Posterior vena cava (tissue), 2 donors: ENCODE measurements at places on chromosomes 5 and 9.
A peak's percentile ranks its signal among the peaks of the same experiment; 100 is the strongest.

GRCh38 chr9:115116421-115117284 is 1.3 kb downstream of the TNC start:
- DNase-seq: no peak

DNA sequence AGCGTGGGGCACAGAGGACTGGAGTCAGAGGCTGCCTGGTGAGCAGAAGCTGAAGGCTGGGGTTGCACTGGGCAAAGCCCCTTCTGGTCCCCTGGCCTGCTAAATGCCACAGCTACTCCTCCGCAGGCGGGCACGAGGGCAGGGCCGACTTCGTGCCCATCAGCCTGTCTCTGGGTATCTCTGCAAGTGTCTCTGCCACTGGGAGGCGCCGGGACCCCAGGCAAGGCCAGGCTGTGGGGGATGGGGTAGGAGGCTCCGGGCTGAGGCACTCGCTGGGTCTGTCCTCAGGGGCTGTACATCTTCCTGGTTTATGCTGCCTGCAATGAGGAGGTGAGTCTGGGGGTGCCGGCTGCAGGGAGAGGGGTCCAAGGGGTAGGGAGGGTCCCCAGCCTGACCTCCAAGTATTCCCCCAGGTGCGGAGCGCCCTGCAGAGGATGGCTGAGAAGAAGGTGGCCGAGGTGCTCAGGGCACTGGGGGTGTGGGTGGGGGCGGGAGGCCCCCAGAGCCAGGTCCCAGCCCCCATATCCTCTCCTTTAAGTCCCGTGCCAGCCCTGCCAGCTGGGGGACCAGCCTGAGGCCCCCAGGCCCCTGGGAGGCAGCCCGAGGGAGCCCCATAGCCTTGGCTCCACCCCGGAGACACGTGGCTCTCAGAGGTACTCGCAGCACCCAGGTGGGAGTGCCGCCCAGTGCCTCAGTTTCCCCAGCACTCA is 25.1 kb downstream of the ADGRD2 start:
- DNase-seq: no peak

DNA sequence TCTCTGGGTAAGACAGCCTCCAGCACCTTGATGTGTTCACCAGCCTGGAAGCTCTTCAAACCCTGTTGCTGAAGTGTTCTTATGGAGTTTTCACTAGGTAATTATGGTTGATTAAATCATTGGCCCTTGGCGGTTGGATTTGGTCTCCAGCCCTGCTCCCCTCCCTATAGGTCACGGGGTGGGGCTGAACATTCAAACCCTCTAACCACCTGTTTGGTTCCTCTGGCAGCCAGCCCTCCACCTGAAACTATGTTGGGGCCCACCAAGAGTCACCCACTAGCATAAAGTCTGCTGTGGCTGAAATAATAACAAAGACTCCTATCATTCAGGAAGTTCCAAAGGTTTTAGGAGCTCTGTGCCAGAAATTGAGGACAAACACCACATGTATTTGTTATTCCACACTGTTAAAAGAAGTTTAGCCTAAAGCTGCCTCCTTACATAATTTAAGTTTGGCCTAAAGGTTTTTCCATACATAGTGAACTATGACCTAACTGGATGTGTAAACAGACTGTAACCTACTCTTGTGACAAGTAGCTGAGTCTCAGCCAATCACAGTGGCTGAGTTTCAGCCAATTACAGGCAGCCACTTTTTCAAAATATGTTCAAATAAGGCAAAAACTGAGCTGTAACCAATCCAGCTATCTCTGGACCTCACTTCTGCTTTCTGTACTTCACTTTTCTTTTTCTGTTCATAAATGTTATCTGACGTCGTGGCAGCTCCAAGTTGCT is 34.8 kb downstream of the TMEM252 start:
- no peak for DNase-seq

DNA sequence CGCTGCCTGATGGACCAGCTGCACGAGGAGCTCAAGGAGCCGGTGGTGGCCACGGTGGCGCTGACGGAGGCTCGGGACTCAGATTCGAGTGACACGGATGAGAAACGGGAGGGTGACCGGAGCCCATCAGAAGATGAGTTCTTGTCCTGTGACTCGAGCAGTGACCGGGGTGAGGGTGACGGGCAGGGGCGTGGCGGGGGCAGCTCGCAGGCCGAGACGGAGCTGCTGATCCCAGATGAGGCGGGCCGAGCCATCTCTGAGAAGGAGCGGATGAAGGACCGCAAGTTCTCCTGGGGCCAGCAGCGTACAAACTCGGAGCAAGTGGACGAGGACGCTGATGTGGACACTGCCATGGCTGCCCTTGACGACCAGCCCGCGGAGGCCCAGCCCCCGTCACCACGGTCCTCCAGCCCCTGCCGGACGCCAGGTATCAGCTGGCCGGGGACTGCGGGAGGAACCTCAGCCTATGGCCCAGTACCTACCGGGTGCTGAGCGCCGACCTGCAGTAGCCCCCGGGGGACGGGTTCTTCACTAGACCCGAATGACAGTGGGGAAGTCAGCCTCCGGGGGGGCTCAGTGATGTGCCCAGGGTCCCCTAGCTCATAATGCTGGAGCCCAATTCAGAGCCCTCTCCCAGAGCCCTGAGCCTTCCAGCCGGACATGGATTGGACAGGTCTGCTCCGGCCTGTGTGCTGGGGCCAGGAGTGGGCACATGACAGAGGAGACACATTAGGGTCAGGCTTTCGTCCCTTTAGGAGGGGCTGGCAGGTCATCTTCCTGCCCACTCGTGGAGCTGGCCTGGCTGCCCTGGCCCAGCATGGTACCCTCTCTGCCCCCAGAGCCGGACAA is 33.0 kb downstream of the USP20 start:
- DNase-seq: peak; percentile 80

DNA sequence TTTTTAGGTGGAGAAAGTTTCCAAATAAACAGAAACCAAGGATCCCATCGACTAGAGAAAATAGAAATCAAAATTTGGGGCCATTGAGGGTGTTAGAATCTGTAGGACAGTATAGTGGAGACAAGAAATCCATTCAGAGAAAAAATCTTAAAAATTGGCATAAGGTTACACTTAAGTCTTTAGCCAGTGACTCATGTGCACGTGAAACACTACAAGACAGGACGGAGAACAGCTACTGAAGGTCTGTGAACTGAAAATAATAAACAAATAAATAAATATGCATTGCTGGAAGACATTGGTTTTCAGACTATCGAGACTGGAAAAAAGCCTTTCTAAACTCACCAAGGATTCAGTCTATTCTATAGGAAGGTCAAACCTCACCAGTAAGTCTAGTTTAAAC is 1955.5 kb downstream of the MAT2B start:
- DNase-seq: no peak

DNA sequence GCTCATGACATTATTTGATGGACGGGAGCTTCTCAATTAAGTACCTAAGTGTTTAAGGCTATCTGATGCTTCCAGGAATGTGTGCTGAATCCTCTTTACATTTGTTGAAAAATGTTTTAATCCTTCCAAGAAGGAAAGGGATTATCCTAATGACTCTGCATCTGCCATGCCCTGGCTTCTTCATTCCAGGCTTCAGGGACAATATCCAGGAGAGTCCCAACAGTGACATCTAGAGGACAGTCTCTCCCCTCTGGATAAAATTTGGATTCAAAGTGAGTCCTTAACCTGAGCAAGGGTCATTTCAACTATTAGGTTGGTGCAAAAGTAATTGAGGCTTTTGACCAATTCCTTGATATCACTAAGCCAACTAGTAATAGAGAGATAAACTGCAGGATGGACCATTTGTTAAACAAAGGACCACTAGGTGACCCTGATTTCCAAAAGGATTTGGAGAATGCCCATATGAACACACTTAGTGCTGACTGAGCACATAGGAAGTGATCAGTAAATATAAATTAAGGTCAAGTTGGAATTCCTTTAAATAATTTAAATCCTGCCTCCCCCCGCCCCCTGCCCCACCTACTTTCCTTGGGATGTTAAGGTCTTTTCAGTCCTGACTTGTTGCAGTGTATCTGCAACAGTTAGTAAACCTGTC is 19.1 kb downstream of the TNFSF8 start:
- DNase-seq: no peak

GRCh38 chr5:57456531-57457135 is 26.0 kb downstream of the ACTBL2 start:
- no peak for DNase-seq

DNA sequence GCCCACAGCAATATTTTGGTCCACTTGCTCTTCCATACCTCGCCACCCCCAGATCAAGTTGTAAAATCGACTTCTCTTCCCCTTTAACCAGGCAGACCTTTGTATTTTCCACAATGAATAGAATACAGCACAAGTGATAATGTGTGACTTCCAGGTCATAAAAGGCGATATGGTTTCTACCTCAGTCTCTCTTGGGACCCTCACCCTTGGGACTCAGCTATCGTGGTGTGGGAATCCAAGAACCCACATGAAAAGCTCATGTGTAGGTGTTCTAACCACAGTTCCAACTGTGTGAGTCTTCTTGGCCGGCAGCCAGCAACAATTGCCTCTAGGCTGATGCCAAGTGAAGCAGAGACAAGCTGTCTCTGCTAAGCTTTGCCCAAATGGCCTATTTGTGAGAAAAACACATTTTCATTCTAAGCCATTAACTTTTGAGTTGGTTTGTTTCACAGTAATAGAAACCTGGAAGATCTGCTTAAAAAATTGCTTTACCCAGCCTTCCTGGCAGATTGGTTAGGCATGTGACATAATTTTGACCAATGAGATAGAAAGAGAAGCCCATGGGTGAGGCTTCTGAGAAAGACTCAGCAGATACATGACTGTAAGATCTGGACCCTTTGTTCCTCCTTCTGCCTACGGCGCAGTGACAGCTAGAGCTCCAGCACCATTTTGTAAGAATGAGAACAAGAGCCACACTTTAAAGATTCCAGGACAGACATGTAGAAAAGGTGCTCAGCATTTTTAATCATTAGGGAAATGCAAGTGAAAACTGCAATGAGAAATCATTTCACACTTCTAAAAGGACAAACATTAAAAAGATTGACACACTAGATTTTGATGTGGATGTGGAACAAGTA is 18.3 kb upstream of the MLLT3 start:
- no peak for DNase-seq

DNA sequence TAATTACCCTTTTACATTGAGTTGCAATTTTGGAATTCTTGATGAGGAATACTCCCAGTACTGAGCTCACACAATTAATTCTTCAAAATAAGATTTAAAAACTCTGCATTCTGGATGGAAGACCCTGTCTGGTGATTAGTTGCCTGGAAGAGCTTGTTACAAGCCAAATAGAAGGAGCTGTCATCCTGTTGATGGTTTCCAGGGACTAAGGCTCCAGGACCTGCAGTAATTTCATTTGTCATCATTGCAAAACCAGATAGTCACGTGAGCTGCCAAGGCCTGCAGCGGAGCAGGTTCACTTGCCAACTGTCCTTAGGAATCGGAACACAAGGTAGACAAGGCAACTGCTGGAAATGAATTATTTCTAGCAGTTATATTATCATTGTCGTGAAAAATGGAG is 597.7 kb downstream of the CCDC171 start:
- DNase-seq: no peak

DNA sequence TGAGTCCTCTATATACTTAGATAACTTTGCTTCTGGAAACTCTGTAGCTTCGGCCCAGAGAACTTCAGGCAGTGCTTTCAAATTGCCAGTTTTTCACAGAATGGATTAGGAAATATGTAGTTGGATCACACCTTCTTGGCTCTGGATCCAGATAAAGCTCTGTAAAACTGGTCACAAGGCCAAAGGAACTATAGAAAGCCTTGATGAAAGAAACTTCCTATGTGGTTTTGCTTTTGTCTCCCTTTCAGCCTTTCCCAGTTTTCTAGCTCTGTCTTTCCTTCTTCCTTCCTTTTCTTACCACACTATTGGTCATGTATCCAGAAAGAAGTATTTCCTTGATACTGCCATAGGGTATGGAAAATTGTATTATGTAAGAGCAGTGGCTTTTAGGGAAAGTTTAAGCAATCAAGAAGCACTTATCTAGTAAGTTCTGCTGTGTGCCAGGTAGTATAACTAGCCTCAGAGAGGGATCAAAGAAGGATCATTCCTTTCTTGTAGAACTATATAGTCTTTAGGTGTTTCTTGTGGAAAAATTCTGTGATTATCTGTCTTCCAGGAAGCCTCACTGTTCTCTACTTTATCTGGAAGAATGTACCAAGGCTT is 6.3 kb downstream of the GPR21 start:
- no peak for DNase-seq

DNA sequence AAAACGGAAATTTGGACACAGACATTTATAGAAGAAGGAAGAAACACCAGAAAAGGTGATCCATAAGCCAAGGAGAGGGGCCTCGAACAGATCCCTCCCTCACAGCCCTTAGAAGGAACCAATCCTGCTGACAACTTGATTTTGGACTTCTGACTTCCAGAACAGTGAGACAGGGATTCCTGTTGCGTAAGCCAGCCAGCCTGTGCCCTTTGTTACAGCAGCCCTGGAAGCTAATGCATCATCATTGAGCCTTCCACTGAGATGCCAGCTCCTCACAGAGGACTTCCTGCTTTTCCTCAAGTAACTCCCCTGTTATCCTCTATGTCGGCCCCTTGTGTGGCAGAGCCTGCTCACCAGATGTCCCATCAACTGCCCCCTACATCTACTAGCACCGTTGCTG is 94.1 kb downstream of the JMY start:
- DNase-seq: no peak

DNA sequence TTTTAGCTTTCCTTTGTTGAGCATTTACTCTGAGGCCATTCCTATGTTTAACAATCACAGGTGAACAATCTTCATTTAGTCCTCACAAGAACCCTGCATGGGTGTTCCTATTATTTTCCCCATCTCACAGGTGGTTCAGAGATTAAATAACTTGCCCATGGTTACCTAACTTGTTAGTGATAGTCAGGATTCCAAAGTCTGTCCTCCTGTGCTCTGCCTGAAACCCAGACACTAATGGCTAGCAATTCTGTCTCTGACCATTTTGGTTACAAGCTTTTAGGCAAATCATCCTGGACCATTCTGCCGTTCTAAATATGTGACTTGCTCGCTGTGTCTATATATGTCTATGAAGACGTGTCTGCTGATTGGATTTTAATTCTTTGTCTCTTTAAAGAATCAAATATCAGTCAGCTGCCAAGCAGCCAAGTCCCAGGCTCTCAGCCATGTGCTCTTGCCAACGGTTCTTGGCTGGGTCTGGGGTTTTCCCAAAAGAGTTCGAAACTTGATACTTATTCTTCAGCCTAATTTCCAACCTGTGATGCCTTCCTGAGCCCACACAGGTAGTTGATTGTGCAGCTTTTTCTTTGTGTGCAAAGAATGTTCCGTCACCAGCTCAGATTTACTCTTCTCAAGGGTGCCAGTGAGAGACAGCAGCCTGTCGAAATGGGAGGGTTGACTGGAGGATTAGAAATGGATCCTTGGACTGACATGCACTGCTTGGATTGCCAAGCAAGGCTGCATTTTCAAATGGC is 121.7 kb downstream of the NREP start:
- DNase-seq: no peak

DNA sequence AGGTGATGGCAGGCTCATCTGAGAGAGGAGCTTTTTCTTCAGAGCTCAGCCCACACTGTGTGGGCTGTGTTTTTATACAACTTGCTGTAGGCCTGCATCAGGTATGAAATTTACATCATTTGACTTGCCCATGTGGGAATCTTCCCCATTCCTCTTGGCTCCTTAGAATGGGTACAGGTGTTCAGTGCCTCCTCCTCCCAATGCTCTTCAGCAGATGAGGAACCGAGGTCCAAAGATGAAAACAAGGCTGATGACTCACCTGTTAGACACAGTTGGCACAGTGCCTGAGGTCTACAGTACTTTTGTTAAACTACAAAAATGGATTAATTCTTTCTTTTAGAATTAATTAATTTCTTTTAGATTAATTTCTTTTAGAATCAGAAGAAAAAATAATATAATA is 20.8 kb downstream of the PAPPA start:
- DNase-seq: no peak

- no peak for DNase-seq
Observed at GRCh38 chr9:38405785-38406184, 13.3 kb downstream of the ALDH1B1 start.

GRCh38 chr5:135493406-135494180 is 41.4 kb upstream of the TIFAB start:
- no peak for DNase-seq
